Cerebellar nuclear complex (tissue), 1 donor: ENCODE measurements at places on chromosomes 7 and 10.
A peak's percentile ranks its signal among the peaks of the same experiment; 100 is the strongest.

DNA sequence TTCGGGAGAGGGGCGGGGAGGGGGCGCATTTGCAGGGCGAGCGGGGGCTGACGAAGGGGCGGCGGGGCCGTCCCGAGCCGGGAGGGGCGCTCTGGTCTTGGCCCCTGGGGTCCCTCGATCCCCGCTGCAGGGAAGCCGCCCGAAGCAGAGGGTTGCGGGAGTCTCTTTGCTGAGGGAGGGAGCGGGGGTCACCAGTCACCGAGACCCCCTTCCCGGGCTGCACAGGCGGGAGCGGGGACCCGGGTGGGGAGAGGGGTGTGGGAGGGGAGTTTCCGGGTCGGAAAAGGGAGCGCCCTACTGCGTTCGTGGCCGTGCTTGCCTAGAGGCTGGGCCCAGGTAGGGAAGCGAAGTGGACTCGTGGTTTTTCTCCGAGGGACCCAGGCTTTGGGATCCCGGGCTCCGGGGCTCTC, 422 bp downstream of the AP1S1 start:
- no peak for DNase-seq

DNA sequence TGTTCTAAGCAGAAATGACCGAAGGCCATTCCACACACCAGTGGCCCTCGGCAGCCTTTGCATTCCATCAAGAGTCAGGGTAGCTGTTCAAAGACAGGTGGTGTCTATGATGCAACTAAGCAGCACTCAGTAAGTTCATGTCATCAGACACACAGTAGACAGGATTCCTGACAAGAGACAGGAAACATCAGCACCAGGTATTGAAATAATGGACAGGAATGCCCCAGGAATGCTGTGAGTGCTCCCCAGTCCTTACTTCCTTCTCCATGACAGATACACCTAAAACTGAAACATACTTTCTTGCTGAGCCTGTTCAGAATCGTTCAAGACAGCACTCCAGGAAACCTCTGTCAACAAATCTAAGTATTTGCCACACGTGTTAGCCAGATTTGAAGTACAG, 204.4 kb downstream of the TPST1 start:
- DNase-seq: no peak

DNA sequence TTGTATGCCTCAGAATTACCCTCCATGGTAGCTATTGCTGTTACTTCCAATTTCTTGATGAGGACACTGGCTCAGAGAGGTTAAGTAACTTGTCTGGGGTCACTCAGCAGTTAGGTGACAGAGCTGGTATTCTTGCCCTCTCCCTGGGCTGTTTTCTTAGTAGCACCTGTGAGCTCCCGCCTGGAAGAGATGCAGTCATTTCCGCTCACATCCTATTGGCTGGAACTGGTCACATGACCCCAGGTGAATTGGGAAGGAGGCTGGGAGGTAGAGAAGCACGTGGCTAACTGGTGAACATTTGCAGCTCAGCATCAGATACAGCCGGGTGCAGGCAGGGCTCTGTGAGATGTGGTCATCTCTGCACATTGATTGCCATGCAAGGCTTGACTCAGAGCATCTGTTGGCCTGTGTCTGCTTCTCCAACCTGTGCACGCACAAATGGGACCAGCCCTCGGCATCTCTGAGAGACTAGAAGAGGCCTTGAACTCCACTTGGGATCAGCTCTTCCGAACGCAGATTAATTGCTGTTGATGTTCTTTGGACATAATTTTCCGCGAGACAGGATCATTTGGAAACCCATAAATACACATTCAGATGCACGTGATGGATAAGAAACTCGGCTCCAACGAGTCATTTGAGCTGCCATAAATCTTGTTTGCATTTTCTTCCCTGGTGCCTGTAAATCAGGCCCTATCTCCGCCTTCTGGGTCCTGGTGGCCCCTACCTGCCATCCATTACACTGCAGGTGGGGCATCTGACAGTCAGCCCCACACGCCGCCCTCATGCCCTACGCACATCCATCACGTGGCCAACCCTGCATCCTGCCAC, 42.8 kb downstream of the MYL10 start:
- no peak for DNase-seq

DNA sequence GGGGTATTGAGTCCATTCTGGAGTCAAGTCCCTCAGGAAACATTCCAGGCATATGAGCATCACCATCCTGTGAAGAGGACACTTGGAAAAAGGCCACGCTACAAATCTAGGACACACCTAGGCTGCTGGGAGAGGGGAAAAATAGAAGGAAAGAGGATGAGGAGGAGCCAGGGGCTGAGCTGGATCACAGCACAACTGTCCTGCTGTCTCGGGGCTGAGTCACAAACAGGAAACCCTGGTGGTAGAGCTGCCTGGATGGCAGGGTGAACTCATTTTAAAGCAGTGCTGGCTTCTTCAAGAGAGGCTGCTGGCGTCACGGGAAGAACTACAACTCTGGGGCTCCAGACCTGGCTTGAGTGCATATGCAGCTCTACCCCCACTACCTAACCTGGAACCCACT, 151.5 kb downstream of the RNF216 start:
- DNase-seq: peak; percentile 69

DNA sequence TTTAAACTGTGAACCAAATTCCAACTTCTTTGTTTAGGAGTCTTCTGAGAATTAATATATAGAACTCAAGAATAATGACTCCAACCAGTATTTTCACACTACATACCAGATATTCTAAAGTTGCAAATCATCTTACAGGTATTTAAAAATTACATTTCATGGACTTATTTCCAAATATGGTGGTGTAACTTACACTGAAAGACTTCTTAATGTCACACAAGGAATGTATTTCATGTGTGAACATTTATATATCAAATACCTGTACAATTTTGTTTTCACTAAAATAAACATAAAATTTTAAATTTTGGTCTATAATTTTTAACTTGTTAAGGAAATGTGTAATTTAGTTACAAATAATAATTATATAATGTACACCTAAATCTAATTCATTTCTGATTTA, 2.6 kb upstream of the CDK6 start:
- DNase-seq: no peak
